ENCODE measurements at places on chromosomes 12 and 14. TPM values are rescaled to one million over a fixed set of nuclear protein-coding genes. Genes with fewer than 3 reads are reported as not detected.

Gene KCNK10
- total RNA-seq, result not detected

Gene COL2A1
- not detected for total RNA-seq

Gene WNT1
- total RNA-seq, result not detected

Gene SPRYD4
- 3.8 TPM for total RNA-seq

Gene C3AR1
- total RNA-seq, result 1.1 TPM

Gene TUNAR
- total RNA-seq, result not detected

Gene KRT82
- not detected for total RNA-seq

Gene RILPL2
- total RNA-seq, result 24.3 TPM

Gene CEBPE
- 0.19 TPM for total RNA-seq

Gene POTEM
- not detected for total RNA-seq

Gene AKAP6
- total RNA-seq, result 0.65 TPM

Gene DAO
- not detected for total RNA-seq

Gene OR6C2
- total RNA-seq, result not detected

Gene CFAP251
- 0.65 TPM for total RNA-seq
